ENCODE measurements at places on chromosomes 16 and 17. TPM values are rescaled to one million over a fixed set of nuclear protein-coding genes. Genes with fewer than 3 reads are reported as not detected.

The RASD1 gene
- total RNA-seq: 10.7 TPM

The BTBD17 gene
- total RNA-seq: 0.12 TPM

The KRTAP4-12 gene
- not detected for total RNA-seq

The GRIN2A gene
- 5.3 TPM for total RNA-seq

The PRSS33 gene
- 1.2 TPM for total RNA-seq

The NTN1 gene
- 11.3 TPM for total RNA-seq

The TSPOAP1 gene
- 29.1 TPM for total RNA-seq

The GDPD1 gene
- 4.0 TPM for total RNA-seq

The NLGN2 gene
- total RNA-seq: 21.3 TPM

The DEXI gene
- total RNA-seq: 32.8 TPM

The RNF222 gene
- not detected for total RNA-seq
